ENCODE measurements at places on chromosomes 1 and 21. TPM values are rescaled to one million over a fixed set of nuclear protein-coding genes. Genes with fewer than 3 reads are reported as not detected.

The BCL10 gene
- 17.4 TPM for total RNA-seq

The RIIAD1 gene
- not detected for total RNA-seq

The C1orf87 gene
- not detected for total RNA-seq

The FAM43B gene
- not detected for total RNA-seq

- no peak overlapping the region for H3K4me3 ChIP-seq
- no peak for DNase-seq
- H3K27ac ChIP-seq: no peak overlapping the region
Observed at GRCh38 chr21:43355925-43356289, 71.0 kb downstream of the SIK1 start.

GRCh38 chr1:116147114-116147510 lies 35.9 kb downstream of the MAB21L3 start:
- no peaks in the 10 kb centered on the region for H3K4me1 ChIP-seq
- peaks cover 15% of the 10 kb centered on the region for H3K27me3 ChIP-seq
- DNase-seq: no peak
- no peak overlapping the region for H3K4me3 ChIP-seq
- H3K36me3 ChIP-seq: no peaks in the 10 kb centered on the region
- H3K27ac ChIP-seq: no peak overlapping the region

- peaks cover 8% of the 10 kb centered on the region for H3K27me3 ChIP-seq
- no peak overlapping the region for H3K27ac ChIP-seq
- peak overlapping the region; percentile 86 for H3K4me3 ChIP-seq
- H3K36me3 ChIP-seq: peaks cover 4% of the 10 kb centered on the region
Observed at GRCh38 chr1:225425201-225425786, 2.5 kb downstream of the LBR start.

DNA sequence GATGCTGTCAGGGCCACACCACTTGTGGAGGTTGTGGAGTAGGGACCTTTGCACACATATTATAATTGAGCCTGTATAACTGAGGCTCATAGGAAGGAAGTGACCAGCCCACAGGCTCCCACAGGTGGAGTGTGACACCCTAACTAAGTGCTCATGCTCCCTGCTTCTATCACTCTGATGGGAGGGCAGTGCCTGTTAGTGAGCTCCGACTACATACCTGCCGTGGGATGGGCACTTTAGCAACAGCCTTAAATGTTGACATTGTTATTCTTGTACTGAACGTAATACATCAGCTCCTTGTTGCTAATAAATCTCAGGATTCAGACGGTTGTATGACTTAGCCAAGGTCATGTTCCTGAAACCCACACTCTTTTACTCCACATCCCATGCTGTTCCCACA lies 58.0 kb downstream of the BEND5 start:
- no peak for DNase-seq
- no peak overlapping the region for H3K4me3 ChIP-seq
- H3K4me1 ChIP-seq: no peaks in the 10 kb centered on the region
- no peak overlapping the region for H3K27ac ChIP-seq

- DNase-seq: peak; percentile 63
- peaks cover 24% of the 10 kb centered on the region for H3K4me1 ChIP-seq
- H3K27ac ChIP-seq: no peak overlapping the region
- peaks cover 11% of the 10 kb centered on the region for H3K27me3 ChIP-seq
- H3K4me3 ChIP-seq: no peak overlapping the region
- H3K36me3 ChIP-seq: no peaks in the 10 kb centered on the region
Observed at GRCh38 chr1:31376375-31377134, 3.7 kb upstream of the FABP3 start.

- no peak overlapping the region for H3K4me3 ChIP-seq
- H3K36me3 ChIP-seq: no peaks in the 10 kb centered on the region
- no peaks in the 10 kb centered on the region for H3K27me3 ChIP-seq
- H3K4me1 ChIP-seq: peaks cover 43% of the 10 kb centered on the region
Observed at GRCh38 chr1:52588535-52588934, 13.6 kb upstream of the GPX7 start.

GRCh38 chr21:44791246-44791645 lies 10.4 kb downstream of the UBE2G2 start:
- DNase-seq: no peak
- no peak overlapping the region for H3K27ac ChIP-seq
- no peaks in the 10 kb centered on the region for H3K27me3 ChIP-seq

DNA sequence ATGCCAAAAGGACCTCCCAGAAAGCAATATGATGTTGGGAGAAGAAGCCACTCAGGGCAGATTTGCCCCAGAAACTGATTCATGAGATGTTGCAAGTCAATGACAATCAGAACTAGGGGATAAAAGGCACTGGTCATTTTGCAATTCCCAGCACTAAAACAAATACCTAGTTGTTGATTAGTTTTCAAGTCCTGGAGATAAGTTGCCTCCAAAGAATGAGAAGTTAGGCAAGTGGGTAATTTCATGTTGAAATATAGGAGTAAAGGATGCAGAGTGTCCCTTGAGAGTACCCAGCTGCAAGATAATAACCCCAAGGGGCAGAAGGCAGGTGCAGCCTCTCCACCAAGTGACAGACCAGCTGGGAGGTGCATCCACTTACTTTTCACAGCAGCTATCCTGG lies 363.6 kb downstream of the PBX1 start:
- no peaks in the 10 kb centered on the region for H3K4me1 ChIP-seq
- H3K27ac ChIP-seq: no peak overlapping the region
- no peaks in the 10 kb centered on the region for H3K27me3 ChIP-seq

- H3K4me1 ChIP-seq: no peaks in the 10 kb centered on the region
- H3K27ac ChIP-seq: no peak overlapping the region
- H3K36me3 ChIP-seq: no peaks in the 10 kb centered on the region
- no peak for DNase-seq
- H3K4me3 ChIP-seq: no peak overlapping the region
Observed at GRCh38 chr1:165387505-165387904, 31.0 kb upstream of the LMX1A start.
